ENCODE measurements at places on chromosomes 16 and 17.

GRCh38 chr17:65656390-65657250, 95.2 kb upstream of the AXIN2 start:
- DNase-seq: no peak

DNA sequence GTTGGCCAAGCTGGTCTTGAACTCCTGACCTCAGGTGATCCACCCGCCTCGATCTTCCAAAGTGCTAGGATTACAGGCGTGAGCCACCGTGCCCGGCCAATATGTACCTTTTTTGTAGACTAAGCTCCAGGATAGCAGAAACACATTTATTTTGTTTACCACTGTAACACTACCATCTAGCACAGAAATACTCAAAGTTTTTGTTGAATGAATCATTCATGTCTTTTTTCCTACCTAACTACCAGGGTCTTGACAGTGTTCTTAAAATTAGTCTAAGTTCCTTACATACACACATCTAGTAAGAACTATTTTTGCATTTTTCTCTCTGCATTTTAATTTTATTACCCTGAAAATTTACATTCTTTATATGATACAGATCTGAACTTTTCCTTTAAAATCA, 44.4 kb downstream of the AKAP10 start:
- no peak for DNase-seq

DNA sequence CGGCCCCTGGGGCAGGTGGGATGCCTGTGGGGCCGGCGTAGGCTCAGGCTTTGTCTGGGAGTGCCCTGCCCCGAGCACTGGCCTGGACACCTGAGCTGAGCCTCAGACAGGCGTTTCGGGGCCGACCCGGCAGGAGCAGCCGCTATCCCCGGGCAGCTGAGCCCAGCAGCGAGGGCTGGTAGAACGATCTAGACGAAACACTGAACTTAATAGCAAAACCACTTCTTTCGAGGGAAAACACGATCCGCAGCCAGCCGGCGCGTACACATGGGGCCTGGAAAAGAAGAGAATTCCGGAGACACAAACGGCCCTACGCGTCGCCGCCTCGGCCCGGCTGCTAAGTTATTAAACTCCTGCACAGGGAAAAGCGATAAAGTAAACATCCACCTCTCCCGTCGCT, 22.0 kb upstream of the SSTR5 start:
- no peak for DNase-seq

GRCh38 chr16:49889725-49890397, 33.9 kb upstream of the ZNF423 start:
- no peak for DNase-seq

DNA sequence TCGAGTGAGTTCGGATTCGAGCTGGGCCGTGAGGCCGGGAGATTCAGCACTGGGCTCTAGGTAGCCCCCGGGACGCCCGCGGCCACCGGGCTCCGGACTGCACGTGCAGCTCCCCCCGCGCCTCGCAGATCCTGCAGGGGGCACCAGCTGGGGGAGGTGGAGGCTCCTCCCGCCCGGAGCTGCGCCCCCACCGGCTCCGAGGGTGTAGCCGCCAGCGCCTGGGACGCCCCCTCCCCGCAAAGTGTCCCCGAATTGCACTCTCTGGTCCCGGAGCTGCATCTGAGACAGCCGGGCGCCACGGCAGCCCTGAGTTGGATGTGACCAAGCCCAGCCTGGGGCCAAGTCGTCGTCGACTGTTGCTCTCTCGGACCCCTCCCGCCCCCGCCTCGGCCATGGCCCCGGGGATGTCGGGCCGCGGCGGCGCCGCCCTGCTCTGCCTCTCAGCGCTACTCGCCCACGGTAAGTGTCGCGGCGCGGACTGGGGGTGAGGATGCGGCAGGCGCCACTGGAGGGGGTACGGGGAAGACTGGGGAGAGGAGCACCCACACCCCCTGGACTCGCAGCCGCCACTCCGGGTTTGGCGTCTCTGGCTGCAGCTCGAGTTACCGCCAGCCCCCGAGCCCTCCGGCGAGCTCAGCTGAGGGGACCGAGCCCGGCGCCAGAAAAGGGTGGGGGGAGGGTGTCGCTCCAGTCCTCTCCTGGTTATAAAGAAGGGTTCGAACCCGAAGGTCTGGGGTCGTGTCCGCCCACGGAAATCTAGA, 1.5 kb downstream of the TMEM132E start:
- no peak for DNase-seq

DNA sequence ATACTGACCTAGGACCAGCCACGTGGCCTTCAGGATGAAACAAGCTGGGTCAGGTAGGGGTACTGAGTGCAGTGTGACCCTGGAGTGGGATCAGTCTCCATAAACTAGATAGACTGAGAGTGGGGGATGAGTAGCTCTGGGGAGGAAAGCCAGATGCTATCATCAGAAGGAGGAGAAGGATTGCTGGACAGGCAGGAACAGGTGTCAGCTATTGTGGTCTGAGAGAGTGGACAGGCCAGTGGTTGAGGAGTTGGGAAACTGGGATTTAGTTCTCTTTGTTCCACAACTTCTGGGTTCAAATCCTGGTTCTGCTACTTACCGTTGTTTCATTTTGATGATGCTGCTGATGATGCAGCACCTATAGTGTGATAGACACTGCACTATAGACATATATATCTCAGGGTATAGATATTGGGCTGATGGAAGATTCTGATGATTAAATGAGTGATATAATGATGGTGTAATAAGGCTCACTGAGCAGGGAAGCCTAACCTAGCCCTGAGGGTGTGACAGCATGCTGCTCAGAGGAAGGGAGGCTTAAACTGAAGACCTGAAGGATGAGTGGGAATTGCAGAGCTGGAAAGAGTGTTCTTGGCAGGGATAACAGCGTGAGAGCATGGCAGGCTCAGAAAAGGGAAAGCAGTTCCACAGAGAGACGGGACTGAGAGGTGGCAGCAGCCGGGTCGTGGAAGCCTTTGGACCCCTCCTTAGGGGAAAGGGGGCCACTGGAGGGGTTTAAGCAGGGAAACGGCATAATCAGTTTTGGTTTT, 66.0 kb downstream of the SNX20 start:
- no peak for DNase-seq

DNA sequence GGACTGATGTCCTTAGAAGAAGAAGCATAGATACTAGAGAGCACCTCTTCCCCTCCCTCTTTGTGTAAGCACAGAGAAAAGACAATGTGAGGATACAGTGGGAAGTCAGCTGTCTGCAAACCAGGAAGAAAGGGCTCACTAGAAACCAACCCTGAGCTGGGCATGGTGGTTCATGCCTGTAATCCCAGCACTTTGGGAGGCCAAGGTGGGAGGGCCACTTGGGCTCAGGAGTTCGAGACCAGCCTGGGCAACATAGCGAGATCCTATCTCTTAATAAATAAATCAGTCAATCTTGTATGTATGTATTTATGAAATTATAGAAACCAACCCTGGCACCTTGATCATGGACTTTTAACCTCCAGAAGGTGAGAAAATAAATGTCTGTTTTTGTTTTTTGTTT, 118.3 kb downstream of the NPIPB5 start:
- no peak for DNase-seq

GRCh38 chr17:68397108-68397536, 60.2 kb downstream of the WIPI1 start:
- no peak for DNase-seq

GRCh38 chr17:66339561-66339960, 37.1 kb downstream of the PRKCA start:
- no peak for DNase-seq

GRCh38 chr16:1741553-1742165, 29.7 kb downstream of the NME3 start:
- no peak for DNase-seq
